ENCODE measurements at places on chromosomes 6 and 20.

DNA sequence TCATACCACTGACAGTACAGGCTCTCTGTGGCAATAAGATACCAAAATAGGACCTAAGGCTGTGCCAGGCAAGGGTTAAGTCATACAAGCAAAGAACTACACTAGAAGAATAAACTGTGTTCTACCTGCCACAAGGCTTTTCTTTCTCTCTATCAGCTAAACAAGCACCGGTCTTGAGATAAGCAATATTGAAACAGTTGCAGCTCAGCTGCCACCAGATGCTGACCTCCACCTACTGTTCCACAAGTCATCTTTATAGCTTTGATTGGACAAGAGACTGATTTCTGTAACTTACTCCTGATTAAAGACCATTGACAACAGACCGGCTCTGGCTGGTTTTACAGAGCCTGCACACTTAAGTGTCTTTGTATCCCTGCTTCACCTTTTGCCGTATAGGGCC, 24.1 kb downstream of the SCP2D1 start:
- no peak for DNase-seq

GRCh38 chr6:166595061-166595780, 8.7 kb upstream of the RAMACL start:
- peak; percentile 68 for DNase-seq

DNA sequence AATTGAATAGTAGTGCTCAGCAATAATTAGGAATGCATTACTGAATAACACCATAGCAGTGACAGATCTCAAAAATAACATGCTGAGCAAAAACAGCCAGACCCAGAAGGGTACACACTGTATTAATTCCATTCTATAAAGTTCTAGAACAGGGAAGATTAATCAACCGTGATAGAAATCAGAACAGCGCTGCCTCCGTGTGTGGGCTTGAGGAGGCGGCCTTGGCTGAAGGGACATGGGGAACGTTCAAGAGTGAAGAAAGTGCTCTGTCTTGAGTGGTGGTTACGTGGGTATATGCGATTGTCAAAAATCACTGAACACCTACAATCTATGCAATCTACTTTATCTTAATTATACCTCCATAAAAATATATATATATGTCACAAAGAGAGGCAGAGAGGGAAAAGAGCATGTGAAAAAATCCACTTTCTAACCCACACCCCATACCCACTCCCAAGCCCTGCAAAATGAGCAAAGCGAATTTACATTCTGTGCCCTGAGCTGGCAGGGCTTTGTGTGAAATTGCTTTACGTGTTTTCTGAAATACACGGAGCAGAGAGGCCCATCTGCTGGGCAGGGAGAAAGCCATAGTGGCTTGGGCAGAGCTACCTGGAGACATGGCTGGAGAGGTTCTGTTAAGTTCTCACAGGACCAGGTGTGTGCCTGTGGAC, 74.4 kb downstream of the NFATC2 start:
- DNase-seq: no peak

GRCh38 chr6:31356216-31356945, 598 bp downstream of the HLA-B start:
- DNase-seq: no peak

DNA sequence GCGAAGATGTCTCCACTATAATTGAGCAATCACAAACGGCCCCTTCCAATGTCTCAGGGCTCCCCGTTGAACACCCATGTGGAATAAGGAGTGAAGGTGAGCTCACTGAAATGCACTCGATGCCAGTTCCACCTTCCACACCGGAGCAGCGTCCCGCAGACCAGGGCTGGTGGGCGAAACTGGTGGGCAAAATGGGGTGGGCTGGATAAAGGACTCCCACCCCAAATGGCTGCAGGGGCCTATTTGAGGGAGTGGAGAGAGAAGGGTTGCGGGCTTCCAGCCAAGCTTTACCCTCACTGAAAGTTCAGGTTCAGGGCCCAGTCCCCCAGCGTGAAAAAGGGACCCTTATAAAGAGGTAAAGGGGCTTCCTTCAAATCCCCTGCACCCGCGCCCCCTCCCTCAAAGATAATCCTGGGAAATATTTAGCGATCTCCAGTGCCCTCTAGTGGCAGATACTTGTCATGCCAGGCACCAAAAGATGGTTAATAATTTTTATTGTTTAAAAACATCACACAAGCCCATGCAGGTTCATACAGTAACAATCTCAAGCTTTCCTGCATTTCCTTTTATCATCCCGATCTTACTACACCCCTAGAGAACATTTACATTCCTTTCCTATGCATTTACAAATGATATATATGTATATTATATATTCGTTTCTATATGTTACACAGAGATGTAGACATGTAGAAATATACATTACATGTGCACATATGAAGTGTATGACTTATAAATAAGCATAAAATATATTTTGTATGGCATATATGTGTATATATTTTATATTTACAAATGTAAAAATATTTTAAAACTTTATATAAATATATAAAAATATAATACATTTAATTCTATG, 58.2 kb upstream of the NKX2-2 start:
- DNase-seq: no peak

DNA sequence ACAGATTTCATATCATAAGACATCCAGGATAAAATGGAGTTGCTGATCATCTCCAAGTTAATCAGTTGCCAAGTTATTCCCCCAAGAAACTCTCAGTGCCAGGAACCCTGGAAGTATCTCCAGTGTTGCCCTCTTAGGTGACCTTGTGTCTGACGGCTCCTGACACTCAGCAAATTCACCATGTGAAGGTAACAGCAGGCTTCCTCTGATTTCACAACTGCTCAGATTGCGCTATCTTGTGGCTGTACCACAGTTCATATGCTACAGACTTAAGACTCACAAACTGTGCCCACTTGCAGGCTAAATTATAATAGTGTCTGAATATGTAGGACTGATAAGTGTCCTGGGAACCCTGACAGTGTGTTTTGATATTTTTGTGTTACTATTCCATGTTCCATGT, 186.6 kb upstream of the OPRM1 start:
- no peak for DNase-seq

DNA sequence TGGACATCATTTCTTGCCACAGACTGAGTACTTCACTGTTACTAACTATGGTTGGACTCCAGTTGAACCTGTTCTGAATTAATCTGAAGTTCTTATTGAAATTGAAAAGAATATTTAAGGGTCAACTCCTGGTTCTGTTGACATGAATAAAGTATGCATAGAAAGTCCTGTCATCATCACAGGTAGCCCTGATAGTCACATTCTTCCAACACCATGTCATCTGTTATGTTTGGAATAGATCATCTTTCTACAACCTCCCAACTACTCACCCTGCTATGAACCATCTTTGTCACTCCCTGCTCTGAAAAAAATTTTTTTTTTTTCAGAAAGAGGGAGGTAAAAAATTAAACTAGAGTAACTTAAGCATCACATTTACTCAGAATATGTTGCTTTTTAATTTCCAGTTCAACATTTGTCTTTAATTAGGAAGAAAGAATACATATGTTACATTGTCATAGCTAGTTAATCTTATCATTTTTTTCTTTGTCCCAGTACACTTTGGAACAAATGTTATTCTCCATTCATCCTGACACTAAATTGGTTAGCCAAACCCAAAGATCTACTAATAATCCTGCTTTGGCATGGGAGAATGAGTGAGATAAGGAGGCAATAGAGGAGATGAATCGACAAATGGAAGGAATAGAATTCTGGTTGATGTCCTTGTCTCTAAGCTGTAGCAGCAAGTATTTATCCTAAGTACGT, 775.1 kb upstream of the NRSN1 start:
- DNase-seq: peak; percentile 11

DNA sequence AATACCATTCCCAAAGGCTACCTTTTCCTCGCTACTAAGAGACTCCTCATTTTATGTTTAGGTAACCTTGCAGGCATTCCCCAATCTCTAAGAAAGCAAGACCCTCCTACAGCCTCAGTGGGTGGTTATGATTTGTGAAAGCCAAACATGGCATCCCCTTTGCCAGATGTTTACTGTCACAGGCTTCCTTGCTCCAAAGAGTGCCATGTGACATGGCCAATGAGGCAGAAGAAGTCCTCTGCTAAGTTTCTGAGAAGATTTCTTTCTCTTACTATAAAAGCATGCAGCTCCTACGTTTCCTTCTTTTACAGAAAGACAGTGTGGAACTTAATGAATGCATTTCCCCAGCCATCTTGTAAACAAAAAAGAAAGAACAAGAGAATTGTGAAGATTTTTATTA, 688.2 kb downstream of the TBC1D32 start:
- no peak for DNase-seq

DNA sequence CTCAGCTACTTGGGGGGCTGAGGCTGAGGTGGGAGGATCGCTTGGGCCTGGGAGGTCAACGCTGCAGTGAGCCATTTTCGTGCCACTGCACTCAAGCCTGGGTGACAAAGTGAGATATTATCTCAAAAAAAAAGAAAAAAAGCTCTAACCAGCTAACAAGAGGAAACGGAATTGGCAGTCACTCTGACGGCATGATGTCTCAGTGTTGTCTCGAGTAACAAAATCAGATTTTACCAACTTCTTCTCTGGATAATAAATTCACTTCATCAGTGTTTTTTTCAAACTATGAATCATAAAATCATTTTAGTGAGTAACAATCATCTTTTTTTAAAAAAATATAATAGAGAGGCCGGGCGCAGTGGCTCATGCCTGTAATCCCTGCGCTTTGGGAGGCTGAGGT, 12.6 kb downstream of the KIF16B start:
- DNase-seq: no peak

DNA sequence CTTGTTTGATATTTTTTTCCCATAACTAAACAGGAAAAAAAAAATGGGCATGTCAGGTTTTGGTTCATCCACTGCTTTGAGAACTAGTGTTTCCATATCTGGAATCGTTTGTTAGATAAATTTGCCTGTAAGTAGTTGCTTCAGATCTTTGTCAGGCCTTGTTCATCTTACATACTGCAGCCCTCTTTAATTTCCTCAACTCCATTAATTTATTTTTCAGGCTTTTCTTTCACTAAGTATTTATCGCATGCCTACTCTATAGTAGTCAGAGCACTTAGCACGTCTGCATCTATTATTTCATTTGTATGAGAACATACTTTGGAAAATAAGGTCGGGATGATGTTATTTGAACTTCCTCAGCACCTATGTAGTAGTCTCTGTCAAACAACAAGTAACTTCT, 80.9 kb downstream of the CAP2 start:
- no peak for DNase-seq

GRCh38 chr6:72461144-72461543, 160.7 kb upstream of the KCNQ5 start:
- DNase-seq: no peak

DNA sequence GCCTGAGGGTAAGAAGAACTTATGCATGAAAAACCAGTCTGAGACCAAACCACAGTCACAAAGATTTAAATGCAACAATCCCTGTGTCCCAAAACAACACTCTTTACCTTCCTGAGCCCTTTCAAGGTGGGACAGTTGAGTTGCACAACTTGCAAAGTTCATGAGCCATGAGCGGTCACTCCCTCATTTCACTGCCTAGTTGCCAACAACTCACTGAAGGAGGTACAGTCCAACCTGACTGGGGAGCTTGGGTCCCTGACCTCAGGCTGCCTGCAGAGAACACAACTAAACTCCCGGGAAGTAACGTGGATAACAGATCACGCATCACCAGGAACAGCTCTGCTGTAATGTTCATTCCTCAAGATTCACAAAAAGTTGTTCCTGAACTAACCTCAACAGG, 69.4 kb downstream of the MBOAT1 start:
- no peak for DNase-seq

- no peak for DNase-seq
Observed at GRCh38 chr20:50845566-50846215, 50.8 kb downstream of the BCAS4 start.

DNA sequence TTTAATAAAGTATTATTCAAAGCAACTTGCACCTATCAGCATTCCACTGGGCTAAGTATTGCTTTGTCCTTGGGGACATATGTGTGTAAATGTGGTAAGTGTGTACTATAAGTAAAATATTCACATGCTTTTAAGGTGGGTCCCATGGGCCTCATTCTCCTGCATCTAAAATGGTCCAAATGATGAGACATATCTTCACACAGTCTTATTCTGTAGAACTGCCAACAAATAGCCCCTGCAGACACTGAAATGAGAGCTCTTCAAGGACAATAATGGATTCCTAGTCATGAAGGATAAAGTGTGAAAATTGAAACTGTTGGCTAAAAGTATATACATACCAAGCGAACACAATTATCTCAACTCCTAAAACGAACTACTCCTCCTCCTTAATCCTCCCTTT, 81.8 kb downstream of the SMLR1 start:
- no peak for DNase-seq

DNA sequence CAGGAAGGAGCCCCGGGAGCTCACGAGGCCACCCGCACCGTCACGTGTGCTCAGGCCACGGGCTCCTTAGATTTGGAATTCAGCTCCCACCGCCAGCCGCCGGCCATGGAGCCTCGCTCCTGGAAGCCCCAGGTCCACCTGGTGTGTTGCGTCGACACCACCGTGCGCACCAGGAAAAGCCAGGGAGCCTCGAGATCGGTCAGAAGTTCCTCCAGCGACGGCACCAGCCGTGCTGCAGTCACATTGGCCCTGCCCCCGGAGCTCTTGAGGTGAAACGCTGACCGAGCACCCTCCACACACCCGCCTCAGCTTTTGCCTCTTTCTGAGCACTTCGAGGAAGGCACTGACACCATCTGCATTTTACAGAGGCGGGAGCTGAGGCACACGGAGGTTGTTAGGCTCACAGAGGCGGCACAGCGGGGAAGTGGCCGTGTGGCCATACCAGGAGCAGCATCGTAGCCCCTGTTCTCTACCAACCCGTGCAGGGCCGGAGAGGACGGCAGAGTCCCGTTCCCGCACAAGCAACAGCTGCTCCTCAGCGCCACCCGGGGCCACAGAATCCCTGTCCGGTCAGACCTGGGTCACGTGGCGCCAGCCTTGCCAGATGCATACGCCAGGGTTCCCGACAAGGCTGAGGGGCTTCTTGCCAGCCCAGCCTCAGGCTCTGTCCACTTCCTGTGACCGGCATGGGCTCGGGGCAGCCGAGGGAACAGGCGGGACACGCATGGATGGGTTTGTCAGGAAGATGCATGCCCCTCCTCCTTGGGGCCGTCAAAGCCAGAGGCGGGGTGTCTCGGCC, 7.6 kb downstream of the NKAIN4 start:
- no peak for DNase-seq

GRCh38 chr20:36098364-36098763, 56.2 kb upstream of the EPB41L1 start:
- DNase-seq: no peak

- DNase-seq: no peak
Observed at GRCh38 chr6:166933396-166933795, 23.0 kb downstream of the RNASET2 start.

DNA sequence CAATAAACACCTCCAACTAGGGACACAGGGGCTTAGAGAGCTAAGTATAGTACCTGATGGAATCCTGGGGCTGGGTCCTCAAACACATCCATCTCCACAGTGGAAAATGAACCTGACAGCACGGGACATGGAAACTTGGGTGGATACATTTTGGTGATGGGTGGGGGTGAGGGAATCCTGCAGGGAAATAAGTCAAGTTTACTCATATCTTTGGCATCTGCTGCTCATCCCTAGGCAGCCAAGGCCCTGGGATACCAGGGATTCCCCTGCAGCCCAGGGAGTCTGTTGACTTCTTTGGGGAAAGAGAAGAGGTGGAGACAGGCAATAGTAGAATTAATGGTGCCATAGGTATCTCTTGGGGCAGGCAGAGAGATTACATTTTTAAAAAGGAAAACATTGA, 6.6 kb downstream of the APOBEC2 start:
- no peak for DNase-seq

GRCh38 chr6:45634231-45634630, 256.5 kb upstream of the SUPT3H start:
- DNase-seq: no peak

GRCh38 chr6:137475103-137475502, 19.1 kb downstream of the OLIG3 start:
- no peak for DNase-seq

All from HS-27A (cell line).